Thyroid gland (tissue), 4 donors: ENCODE measurements at places on chromosomes 3 and 15. TPM values are rescaled to one million over a fixed set of nuclear protein-coding genes. Genes with fewer than 3 reads are reported as not detected.

- no peak for DNase-seq
Measured at GRCh38 chr3:5977331-5977730, 789.8 kb downstream of the EDEM1 start.

DNA sequence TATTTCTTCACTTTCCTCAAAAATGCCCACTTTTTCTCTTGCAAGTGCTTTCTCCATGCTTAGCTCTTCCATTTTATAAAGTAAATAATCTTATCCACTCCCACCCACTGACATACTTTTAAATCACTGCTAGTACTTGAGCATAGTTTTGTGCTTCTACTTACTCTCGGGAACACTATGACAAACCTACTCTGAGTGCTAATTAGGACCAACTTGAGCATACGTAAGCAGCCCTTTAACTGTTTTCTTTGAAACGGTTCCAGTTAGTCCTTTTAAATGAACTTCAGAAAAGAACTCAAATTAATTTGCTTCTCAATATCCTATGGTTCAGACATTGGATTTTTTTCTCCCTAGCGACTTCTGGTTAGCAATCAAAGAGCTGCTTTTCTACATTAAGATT lies 280.0 kb upstream of the SOX2 start:
- DNase-seq: no peak

DNA sequence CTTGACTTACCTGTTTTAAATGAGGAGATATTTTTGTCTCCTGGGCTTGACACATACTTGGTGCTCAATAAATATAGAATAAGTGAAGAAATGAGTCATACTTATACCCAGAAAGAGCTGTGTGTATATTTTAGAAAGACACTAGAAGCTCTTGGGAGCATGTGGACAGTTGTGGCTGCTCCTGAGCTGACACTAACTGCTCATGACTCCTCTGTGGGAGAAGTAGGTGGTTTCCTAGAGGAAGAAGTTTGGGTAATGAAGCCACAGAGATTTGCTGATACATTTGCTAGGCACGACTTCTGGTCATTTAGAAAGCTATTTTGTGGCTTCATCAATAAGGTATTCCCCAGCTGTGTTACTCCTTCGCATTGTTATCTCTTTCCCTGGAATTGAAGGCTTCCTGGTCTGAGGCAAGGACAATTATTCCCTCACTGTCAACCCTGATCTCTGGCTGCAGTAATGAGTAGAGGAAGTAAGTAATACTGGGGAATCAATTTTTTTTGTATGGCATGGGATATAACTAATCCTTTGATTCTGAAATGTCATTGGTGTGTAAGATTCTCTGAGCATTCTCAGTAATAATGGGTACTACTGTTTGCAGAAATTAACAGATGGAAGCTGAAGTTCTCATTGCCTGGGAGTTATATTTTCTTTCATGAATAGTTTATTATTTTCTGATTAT lies 79.6 kb upstream of the DCBLD2 start:
- no peak for DNase-seq

DNA sequence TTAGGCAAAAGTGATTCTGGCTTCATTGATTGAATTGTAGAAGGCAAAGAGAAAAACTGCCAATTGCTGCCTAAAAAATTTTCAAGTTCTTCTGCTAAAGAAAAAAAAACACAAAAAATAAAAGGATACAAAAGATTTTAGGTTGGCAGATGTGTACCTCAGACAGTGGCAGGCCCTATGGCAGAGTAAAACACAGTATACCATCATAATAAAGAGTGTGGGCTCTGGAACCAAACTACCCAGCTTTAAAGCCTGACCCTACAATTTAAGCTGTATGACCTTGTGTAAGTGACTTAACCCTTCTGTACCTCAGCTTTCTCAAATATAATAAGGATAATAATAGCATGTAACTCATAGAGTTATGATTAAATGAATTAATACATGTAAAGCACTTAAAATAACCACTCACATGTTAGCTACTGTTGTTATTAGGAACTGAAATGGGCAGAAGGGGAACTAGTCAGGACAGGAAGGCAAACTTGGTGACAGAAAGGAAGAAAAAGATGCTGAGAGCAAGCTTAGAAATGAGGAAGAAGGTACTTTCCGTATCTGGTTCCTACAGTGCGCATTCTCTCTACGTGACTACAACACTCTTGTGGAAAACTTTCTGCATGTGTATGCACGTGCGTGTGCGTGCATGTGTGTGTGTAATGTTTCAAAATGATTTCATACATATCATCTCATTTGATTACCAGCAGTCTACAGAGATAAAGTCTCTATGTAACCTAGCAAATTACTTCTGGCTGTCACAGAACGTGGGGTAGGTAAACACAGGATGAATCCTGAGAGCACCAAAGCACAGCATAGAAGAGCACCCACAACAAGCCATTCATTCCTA lies 13.6 kb upstream of the GATM start:
- DNase-seq: no peak

DNA sequence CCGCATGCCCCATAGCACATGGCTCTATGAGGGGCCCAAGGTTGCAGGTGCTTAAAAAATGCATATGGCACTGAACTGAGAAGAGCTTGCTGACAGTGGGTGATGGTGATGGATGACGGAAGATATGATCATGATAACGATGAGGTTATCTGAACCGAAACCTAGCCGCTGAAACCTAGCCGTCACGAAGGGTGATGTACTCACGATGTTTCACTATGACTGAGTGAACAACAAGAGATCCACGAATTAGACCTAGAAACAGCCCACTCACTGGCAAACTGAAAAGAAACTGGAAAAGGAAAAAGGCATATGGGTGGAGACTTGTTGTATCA lies 57.6 kb upstream of the BCL6 start:
- no peak for DNase-seq

The MESP1 gene
- 2.1 TPM for total RNA-seq

DNA sequence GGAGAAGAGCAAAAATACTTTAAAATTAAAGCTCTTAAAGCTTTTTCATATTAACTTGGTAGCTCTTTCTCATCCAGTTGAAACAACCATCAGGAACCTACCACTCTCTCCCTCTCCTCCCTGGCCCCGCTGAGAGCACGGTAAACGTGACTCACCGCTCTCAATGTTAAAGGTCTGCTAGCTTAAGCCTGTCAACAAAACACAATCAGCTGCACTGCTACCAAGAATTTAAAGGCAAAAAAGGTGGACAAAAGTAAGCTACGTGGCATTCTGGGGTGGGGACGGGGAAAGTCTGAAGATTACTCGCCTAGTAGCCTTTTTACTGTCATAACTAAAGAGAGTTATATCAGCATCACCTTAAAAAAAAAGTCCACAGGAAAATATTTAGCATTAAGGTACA lies 8.4 kb upstream of the GP5 start:
- peak; percentile 50 for DNase-seq

The MED12L gene
- 23.7 TPM for total RNA-seq

GRCh38 chr3:135017003-135017893 lies 222.2 kb downstream of the EPHB1 start:
- DNase-seq: peak; percentile 77

The HRG gene
- not detected for total RNA-seq

DNA sequence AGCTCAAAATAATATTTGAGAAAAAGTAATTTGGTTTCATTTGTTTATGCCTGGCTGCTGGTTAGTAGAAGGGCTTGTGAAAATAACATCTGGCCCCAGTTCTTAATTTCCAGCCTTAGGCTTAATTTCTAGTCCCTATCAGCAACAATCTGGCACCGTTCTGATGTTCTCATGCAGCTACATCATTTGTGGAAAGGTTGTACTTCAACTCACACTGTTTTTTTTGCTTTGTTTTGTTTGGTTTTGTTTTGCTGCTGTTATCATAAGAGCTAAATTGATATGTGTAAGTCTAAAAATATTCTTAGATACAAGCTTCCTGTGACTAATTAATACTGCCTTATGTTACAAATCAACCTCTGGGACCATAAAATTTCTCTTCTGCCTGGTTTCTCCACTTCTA lies 8.9 kb downstream of the CPA3 start:
- DNase-seq: no peak

GRCh38 chr3:127011270-127011992 lies 28.5 kb downstream of the PLXNA1 start:
- no peak for DNase-seq

DNA sequence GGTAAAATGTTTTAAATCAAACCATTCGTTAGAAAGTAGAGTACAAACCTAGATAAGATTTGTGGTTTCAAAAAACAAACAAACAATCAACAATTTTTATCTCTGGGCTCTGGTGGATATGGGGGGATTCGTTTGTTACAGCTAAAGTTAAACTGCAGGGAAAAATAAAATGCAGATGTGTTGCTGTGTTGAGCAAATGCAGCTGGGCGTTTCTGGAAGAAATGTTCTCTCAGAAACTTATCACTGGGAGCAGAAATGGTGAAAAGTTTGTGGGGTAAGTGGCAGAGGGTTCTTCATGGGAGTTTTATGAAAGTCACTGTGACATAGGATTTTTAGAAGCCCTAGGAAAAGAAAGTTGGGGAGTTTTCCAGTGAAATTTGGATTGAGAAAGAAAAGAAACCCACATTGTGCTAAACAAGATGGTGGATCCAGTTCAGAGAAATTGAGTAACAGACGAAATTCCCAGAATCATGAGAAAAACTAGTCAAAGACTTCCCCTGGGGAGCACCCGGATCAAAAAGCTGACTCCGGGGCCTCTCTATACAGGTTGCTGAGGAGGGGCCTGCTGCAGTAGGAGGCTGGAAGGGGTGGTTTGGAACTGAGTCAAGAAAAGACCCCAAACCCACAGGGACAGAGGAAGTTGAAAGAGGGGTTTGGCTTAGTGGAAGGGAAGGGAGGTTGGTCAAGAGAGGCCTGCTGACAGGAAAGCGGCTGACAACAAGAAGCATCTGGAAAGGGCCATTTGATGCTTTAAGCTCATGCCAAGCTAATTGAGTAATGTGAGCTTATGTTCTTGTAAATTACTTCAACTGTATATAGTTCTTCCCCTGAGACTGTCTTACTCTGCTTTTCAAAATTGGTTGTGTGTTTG lies 108.7 kb downstream of the RARB start:
- DNase-seq: no peak

The LIPC gene
- total RNA-seq: 1.7 TPM

GRCh38 chr15:89876396-89877082 lies 17.3 kb downstream of the AP3S2 start:
- no peak for DNase-seq

The GPR27 gene
- 8.0 TPM for total RNA-seq

The ENTPD3 gene
- total RNA-seq: 5.7 TPM

DNA sequence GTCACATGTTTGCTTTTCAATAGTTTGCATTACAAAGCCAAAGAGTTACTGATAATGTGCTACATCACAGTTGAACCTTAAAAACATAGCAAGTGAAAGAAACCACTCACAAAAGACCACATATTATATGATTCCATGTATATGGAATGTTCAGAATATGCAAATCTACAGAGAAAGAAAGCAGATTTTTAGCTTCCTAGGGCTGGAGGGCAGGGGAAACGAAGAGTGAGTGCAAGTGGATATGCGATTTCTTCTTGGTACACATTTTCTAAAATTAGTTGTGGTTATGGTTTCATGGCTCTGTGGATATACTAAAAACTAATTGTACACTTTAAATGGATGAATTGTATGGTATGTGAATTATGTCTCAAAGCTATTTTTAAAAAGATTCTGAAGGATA lies 4.0 kb upstream of the GBE1 start:
- no peak for DNase-seq

- DNase-seq: no peak
Measured at GRCh38 chr3:56753206-56753820, 48.4 kb downstream of the ARHGEF3 start.

The U2SURP gene
- 87.8 TPM for total RNA-seq

The C3orf52 gene
- 62.9 TPM for total RNA-seq

DNA sequence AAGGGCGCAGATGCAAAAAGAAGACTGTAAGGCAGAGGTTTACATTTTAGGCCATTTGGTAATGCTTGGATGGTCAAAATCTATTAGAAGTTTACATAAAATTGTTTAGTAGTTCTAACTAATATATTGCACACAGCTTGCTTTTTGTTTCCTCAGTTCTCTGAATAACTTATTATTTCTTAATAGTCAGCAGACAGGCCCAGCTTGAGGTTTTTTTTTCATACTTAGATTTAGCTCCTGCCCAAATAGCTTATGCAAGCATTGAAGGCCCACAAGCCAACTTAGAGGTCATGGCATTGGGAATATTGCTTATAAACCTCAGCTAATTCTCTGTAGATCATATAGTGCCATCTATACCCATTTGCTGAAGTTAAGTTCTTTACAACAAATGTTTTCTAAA lies 172.5 kb downstream of the RAP2B start:
- DNase-seq: no peak

DNA sequence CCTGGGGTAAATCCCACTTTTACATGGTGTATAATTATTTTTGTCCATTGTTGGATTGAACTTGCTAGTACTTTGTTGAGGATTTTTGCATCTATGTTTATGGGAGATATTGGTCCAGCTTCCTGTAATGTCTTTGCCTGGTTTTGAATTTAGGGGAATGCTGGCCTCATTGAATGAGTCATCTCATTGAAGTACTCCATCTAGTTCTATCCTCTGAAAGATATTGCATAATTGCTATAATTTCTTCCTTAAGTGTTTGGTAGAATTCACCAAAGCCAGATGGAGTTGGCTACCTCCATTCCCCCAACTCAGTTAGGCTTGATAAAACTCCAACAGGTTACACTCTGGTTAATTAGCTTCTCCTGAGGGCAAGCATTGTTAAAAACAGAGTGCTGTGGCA lies 237.4 kb upstream of the TGFBR2 start:
- DNase-seq: no peak

GRCh38 chr3:180611006-180611405 lies 9.0 kb downstream of the TTC14 start:
- DNase-seq: no peak
